Naive B cell (primary cell): ENCODE measurements at places on chromosomes 2 and 18. TPM values are rescaled to one million over a fixed set of nuclear protein-coding genes. Genes with fewer than 3 reads are reported as not detected.

DNA sequence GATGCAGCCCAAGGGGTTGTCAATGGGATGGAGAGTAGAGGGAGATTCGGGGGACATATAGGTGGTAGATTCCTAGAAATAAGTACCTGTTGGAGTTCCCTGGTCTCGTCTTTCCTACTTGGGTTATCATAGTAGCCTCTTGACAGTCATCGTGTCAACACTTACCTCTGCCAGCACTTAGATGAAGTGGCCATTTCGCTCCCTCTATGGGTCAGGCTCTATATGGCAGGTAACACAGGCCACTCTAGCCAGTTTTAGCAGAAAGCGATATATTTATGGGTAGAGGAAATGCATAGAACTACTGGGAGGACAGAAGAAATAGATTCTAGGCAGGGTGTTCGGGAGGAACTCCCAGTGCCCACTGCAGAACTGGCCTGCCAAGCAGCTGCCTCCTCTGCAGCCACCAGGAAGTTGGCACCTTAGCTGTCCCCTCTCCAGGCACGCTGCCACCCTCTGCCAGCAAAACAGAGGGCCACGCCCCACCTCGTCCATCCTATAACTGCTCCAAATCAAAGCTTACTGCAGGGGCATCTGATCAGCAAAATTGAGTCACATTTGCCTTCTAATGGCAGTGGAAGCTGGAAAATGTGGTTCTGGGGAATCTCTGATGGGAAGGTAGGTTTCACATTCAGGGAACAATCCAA, 181.3 kb downstream of the INSIG2 start:
- no peaks in the 10 kb centered on the region for H3K4me1 ChIP-seq
- no peak overlapping the region for H3K4me3 ChIP-seq
- no peaks in the 10 kb centered on the region for H3K36me3 ChIP-seq

- no peak overlapping the region for H3K27ac ChIP-seq
- no peaks in the 10 kb centered on the region for H3K27me3 ChIP-seq
These were observed 79.6 kb upstream of the UBXN4 start for GRCh38 chr2:135662088-135662487.

GRCh38 chr2:110216803-110217202, 4.5 kb upstream of the MTLN start:
- H3K4me3 ChIP-seq: no peak overlapping the region
- no peak for DNase-seq
- H3K27ac ChIP-seq: no peak overlapping the region
- H3K36me3 ChIP-seq: no peaks in the 10 kb centered on the region
- peaks cover 65% of the 10 kb centered on the region for H3K27me3 ChIP-seq

Gene DUSP2
- 74.9 TPM for polyA plus RNA-seq

DNA sequence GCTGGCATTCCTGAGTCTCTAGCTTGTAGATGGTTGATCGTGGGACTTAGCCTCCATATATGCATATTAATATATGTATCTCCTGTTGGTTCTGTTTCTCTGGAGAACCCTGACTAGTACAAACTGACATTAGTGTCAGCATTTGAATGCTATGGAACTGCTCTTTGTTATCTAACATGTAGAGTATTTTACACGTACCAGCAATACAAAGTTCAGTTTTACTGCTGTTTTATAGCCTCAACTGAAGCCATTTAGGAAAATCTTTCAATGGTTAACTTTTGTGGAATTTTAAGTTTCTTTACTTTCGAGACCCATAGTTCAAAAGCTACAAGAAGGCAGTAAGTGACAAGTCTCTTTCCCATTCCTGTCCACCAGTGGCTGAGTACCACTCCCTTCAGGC, 418.4 kb downstream of the NUP35 start:
- no peaks in the 10 kb centered on the region for H3K4me1 ChIP-seq
- H3K27ac ChIP-seq: peak overlapping the region; percentile 39

DNA sequence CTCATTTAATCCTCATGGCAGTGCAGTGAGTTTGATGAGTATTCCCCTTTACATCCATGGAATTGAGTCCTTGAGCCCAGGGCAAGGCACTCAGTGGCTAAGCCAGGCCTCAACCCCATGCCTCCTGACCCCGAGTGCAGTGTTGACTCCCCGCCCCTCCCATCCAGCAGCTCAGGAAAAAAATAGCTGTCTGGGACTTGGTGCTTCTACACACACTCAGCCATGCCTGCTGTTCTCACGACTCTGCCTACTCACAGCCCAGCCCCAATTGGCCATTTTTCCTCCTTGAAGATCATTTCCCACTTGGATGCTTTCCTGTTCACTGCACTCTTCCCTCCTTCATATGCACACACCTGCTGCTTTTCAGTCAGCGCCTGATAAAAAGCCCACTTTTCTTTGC, 8.8 kb downstream of the FOSL2 start:
- DNase-seq: no peak
- peaks cover 7% of the 10 kb centered on the region for H3K27me3 ChIP-seq
- no peak overlapping the region for H3K4me3 ChIP-seq

- H3K27ac ChIP-seq: no peak overlapping the region
- no peaks in the 10 kb centered on the region for H3K36me3 ChIP-seq
- no peaks in the 10 kb centered on the region for H3K4me1 ChIP-seq
- no peak for DNase-seq
- no peak overlapping the region for H3K4me3 ChIP-seq
These were observed 164.4 kb downstream of the TMEFF2 start for GRCh38 chr2:192030289-192030688.

- no peak for DNase-seq
- no peaks in the 10 kb centered on the region for H3K36me3 ChIP-seq
- H3K27ac ChIP-seq: no peak overlapping the region
- H3K4me3 ChIP-seq: no peak overlapping the region
These were observed 1768.2 kb downstream of the SUCLG1 start for GRCh38 chr2:82690757-82691411.

GRCh38 chr2:181741756-181742155, 61.4 kb upstream of the NEUROD1 start:
- no peaks in the 10 kb centered on the region for H3K27me3 ChIP-seq
